ENCODE measurements at places on chromosomes 11 and 22.

DNA sequence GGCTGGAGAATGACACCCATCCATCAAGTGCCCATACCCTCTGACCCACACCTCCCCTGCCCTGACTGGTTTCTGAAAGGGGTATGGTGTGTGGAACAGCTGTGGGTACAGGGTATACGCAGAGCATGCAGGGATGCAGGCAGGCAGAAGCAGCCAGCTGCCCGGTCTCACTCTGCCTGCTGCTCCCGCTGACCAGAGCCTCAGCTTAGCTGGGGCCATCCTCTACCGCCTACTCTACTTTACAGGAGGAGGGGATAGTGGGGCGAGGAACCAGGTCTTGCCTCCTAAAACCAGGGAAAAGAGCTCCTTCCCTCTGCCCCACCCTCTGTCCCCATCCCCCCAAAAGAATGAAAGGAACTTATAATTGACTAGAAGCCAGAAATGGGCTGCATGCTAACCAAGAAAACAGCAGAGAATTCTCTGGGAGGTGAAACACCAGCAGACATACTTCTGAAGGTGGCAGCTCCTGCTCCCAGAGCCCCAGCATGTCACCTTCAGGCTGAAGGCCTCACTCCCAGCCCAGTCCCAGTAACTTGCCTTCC lies 13.0 kb upstream of the CHRM4 start:
- no peak for DNase-seq

DNA sequence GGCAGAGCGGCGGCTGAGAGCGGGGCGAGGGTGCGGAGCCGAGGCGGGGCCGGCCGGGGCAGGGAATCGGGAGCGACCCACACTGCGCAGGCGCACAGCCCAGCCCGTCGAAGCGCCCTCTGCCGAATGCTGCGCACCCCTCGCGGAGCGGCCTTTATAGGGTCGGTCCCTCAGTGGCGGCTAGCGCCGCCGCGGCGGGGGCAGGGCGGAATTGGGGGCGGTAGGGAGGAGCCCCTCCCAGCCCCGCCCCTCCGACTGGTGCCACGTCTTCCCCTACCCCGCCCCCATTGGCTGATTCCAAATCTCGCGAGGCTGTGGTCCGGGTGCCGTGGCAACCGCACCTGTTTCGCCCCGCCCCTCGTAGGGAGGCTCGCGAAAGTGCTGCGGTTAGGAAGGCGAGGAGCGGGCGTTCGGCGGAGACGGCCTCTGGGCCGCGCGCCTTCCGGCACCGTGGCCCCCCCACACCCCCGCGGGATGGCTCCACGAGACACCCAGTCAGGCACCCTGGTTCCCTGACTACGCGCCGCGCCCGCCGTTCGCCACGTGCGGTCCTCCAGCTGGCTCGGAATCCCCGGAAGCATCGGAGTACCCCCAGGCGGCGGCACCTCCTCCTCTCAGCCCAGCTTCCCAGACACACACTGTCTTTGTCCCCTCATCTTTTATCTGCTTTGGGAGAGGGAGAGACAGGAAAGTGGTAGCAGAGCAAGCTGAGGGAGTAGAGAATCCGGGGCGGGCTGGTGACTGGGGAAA lies at the start of gene EHD1:
Gene EHD1, minus strand, starts transcription at position 128 of the 750 bp plus-strand sequence. CDS start 157 bp downstream, outside the sequence.
- DNase-seq: peak; percentile 99

DNA sequence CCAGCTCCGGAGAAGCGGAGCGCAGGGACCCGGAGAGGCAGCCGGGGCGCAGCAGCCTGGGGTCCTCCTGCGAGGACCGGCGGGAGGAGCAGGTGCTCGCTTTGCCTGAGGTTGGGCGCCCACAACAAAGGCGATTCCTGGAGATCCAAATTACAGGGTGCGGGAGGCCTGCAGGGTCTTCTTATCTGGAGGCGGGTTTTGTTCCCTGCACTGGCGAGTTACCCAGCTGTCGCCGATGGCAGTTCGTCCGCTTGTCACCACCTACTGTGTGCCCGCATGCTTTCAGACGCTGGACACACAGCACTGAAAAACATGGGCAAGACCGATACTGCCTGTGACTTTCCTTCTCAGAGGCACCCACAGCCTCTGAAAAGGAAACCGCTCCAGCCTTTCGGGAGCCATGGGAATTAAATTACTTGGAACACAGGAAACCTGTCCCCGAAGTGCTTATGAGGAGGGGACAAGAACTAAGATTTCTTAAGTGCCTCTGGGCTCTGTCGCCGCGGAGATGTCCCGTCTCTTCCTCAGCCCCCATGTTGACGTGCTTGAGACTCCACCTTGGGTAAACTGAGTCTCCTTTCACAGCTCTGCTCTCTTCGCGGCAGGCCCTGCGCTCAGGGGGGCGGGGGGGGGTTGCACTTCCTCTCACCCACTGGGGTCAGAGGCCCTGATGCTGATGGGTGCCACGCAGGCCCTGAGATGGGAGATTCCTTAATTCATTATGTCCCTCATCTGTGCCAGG lies 1.3 kb upstream of the ZFTA start:
- no peak for DNase-seq

DNA sequence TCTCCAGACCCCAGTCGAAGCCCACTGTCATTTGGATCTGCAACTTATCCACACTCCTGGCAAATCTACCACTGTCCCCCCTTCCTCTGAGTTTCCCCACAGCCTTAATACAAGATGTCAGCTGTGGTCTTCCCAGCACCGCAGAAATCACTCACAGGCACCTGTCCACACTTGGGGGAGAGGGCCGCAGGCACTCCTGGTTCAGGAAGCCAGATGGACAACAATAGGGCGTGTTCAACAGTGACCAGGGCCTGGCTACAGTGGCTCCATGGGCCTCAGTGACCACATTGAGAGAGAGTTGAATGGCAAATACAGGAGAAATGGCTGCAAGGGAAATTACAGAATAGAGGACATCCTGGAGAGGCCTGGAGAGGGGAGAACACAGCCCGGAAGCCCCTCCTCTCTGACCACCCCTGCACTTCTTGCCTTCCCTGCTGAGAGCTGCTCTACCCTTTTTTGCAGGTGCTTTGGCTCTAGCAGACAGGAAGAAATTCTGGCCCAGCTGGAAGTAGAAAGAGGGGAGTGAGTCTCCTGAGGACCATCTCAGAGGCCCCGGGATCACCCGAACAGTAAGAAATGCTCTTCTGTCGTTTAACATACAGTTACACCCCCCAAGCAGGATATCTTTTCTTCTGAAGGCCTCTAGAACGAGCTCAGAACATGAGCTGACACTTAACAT lies 164.6 kb downstream of the FEZ1 start:
- no peak for DNase-seq

GRCh38 chr22:40560551-40560950 lies 76.0 kb downstream of the MRTFA start:
- no peak for DNase-seq

GRCh38 chr11:66842896-66843775 lies at the start of gene RCE1:
RCE1 (plus strand) TSS chr11:66843441; CDS start chr11:66843456, 15 bp downstream.
- peak; percentile 93 for DNase-seq

- DNase-seq: no peak
Observed at GRCh38 chr22:35531202-35531601, 9.4 kb upstream of the RASD2 start.

DNA sequence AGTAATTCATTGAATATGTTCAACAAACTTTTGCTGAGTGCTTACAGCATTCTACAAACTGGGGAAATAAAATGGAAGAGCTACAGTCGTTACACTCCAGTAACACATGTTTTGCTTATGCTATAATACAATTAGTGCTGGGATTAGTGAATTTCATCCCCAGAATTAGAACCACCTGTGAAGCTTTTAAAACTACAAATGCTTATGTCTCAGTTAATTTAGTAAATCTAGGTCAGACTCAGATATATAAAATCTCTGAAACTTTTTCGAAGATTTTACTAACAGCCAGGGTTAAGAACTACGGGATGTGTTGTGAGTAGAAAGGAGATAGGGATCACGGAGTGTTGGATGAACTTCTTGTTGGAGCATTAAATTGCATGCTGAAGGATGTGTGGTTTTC lies 33.7 kb upstream of the EED start:
- DNase-seq: no peak

DNA sequence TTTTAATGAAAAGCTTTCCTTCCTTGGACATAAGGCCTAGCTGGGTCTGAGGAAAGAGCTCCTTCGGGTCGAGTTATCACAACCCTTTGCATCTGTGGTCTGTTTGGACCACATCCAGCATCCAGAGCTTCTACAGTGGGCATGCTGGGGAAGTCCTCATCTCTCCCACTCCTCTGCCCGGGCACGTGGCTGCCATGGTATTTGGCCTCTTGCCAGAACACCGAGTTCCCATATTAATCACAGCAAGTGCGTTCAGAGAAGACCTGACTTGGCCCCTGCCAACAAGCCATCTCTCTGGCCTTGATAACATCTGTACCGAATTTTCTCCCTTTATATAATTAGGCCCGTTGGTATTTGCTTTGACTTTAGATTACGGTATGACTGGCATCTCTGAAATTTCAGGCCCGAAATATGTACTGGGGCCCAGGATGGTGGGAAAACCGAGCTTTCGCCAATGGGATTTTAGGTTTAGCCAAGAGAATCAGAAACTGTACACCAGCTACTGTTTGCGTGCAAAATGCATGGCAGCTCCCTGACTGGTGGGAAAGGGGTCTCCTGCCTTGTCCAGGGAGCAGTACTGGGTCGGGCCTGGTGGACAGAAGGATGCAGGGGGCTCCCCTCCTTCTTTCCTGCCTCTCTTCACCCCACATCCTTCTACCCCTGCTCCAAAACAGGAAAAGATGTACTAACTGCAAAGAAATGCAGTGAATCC lies 90.0 kb downstream of the MICAL2 start:
- DNase-seq: no peak

GRCh38 chr22:31128156-31128555 lies 5.4 kb downstream of the INPP5J start:
- DNase-seq: no peak

DNA sequence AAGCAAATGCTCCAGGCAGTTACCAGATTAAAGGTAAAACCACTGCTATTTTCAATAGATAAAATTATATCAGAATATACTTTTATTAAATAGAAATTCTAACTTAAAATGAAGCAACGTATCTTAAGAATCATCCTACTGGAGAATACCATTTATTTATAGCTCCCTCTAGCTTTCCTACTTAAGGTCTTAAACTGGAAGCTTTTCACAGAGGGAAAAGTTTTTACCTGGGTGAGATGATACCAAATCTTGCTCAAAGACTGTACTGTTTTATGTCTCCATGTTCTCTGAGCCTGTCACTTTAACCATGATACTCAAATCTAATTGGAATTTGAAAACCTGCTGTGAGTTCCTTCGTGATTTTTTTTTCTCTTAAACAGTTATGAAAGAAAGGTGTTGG lies 291.8 kb downstream of the AASDHPPT start:
- DNase-seq: no peak

GRCh38 chr11:36404831-36405230 lies 105.2 kb downstream of the TRAF6 start:
- DNase-seq: no peak

DNA sequence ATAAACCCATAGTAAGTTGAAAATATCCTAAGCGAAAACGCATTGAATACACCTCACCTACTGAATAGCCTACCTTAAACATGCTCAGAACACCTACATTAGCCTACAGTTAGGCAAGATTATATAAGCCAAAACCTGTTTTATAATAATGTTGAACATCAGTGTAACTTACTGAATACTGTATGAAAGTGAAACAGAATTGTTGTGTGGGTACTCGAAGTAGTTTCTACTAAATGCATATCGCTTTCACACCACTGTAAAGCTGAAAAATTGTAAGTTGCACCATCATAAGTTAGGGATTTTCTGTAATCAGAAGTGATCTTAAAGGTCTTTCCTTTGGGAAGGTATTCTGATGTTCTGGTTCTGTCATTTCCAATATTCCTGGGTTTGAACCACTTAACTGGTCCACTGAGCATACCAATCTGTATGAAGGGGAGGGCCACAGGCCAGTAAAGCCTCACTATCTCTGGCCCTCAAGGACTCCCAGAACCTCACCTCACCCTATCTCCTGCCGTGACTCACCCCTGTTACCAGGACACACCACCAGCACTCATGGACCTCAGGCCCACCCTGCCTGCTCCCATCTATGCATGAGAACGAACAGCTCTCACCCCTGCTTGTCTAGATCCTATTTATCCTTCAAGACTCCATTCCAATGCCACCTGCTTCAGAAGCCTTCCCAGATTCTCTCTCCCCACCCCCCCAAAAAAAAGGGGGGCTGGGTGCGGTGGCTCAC lies 70.0 kb downstream of the NAT10 start:
- DNase-seq: no peak

DNA sequence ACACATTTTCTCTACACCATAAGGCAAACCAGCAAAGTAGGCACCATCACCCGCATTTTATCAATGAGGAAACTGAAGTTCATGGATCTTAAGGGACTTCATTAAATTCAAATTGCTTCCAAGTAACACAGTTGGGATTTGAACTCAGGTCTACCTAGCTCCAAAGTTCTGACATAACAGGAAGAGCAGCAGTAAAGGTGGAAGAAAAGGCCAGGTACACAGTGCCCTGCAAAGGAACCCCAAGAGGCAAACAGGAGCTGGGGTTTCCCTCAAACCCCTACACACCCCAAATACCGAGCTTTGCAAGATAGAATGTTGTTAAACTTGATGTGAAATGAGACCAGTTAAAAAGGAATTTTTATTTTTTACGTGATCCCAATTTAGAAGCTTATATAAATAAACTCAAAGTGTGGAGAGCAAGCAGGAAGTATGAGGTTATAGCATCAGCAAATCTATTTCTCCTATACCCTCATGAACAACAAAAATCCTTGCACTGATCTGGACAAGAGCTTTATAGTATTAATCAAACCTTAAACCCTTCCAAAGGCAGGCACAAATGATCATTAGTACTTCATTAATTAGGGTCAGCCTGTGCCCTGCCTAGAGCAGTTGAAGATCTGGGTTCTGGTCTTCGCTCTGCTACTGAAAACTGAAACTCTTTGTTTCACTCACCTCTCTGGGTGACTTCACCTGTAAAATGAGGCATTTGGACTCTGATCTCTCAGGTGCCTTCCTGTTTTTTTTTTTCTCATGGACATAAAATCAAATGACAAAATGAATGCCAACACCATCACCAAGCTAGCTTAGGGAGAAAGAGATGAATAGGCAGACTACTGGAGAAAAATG lies 36.5 kb downstream of the SYTL2 start:
- no peak for DNase-seq
